WTC11 (cell line): ENCODE measurements at places on chromosomes 6 and 20.
A peak's percentile ranks its signal among the peaks of the same experiment; 100 is the strongest.

GRCh38 chr20:49260218-49260617, 17.6 kb downstream of the ZNFX1 start:
- DNase-seq, result no peak

- peak; percentile 57 for DNase-seq
These were observed 915 bp downstream of the TMEM63B start for GRCh38 chr6:44128020-44128917.

DNA sequence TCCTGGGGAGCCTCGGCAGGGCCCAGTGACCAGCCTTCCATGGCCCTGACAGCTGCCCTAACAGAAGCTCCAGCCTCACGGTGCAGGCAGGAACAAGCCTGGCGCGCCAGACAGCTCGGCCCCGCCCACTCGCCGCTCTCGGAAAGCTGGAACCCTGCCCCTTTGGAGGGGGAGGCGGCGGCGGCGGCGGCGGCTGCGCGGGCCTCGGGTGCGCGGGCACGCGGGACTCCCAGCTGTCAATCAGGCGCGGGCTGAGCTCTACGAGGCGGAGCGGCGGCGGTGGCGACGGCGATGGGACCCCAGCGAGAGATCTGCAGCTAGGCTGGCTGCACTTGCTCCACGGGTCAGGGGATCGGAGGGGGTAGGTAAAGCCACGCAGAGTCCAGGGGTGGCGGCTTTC, at the start of gene NRSN1:
TSS of gene NRSN1 (plus strand) at position 236 of the 400 bp plus-strand sequence. CDS start 8,113 bp downstream, outside the sequence.
- peak; percentile 85 for DNase-seq

- DNase-seq, result no peak
These were observed 11.3 kb downstream of the ZHX3 start for GRCh38 chr20:41306061-41306727.

DNA sequence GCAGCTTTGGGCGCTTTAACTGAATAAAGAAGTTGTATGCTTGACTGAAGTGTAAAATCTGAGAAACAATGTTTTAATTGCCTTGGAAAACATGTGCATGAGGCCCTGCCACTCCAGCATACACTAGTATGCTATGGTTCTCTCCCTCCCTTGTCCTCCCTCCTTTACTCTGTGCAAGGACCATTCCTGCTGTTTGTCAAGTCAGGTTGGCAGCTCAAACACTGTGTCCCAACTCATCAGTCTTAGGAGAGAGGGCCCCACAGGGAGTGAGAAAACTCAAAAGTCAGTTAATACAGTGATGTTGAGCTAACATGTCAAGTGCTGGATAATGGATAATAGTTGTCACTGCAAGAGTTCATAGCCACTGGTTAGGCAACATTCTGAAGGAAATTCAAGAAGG, 543.6 kb downstream of the GRIK2 start:
- no peak for DNase-seq

DNA sequence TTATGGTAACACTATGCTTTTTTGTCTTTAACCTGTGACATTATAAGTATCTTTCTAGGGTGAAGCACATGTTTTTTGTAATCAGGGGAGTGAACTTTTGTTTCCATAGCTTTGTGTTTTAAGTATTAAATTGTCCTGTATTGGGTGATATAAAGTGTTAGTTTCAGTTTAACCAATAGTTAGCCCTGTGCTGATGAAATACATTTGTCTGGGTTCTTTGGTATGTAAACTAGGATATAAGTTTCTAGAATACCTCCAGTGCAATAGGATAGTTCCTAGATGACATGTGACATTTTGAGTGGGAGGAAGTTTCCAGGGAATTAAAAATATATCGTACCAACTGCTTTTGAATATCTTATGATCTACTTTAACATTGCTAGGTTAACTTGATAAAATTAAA, 611.0 kb upstream of the MARCKS start:
- no peak for DNase-seq

- no peak for DNase-seq
These were observed 333.5 kb upstream of the IRAK1BP1 start for GRCh38 chr6:78533876-78534275.
